ENCODE measurements at places on chromosomes 1 and 21.

GRCh38 chr1:42282024-42282579 is 52.9 kb downstream of the FOXJ3 start:
- peak overlapping the region; percentile 35 for H3K27ac ChIP-seq
- peaks cover 5% of the 10 kb centered on the region for H3K4me1 ChIP-seq
- H3K4me3 ChIP-seq = no peak overlapping the region
- peak; percentile 8 for DNase-seq

- no peak overlapping the region for H3K4me3 ChIP-seq
- peaks cover 70% of the 10 kb centered on the region for H3K4me1 ChIP-seq
- no peaks in the 10 kb centered on the region for H3K36me3 ChIP-seq
- DNase-seq = peak; percentile 85
- H3K27me3 ChIP-seq = no peaks in the 10 kb centered on the region
- H3K27ac ChIP-seq = peak overlapping the region; percentile 80
Measured at GRCh38 chr1:27575840-27576331, 28.1 kb downstream of the AHDC1 start.

DNA sequence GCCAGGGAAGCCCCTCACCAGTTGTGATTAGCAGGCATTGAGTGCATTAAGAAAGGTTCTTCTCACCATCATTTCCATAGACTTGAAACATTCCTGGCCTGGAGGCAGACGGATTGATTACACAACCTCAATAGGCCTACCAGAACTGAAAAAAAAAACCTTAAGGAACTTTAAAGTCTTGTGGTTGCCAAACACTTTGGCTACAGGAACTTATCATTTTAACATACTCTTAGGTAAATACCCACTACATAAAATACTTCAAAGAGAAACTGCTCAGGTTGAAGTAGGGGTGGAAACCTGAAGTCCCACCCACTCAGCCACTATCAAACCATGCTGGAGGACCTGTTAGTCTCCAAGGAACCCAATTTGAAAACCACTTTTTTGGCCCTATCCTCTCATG is 22.4 kb upstream of the HMGB4 start:
- no peak overlapping the region for H3K27ac ChIP-seq
- no peak overlapping the region for H3K4me3 ChIP-seq
- no peaks in the 10 kb centered on the region for H3K4me1 ChIP-seq
- H3K36me3 ChIP-seq = no peaks in the 10 kb centered on the region

DNA sequence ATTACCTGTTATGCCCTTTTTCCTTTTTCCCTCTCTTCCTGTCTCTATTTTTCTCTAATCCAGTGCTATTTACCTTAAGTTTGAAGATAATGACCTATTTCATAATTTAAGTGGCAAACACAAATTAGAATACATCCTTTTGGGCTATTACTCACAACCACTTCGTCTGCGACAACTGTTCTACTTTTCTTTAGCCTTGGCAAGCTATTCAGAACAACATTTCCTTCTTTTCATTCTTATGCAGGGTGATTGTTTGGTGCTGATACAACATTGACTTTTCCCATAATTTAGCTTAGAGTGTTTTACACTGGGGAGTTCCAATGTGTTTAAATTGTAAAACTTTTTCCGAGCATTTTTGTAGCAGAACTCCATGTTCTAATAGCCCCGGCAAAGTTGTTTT is 86.6 kb upstream of the S1PR1 start:
- peaks cover 10% of the 10 kb centered on the region for H3K4me1 ChIP-seq
- H3K4me3 ChIP-seq = no peak overlapping the region
- no peaks in the 10 kb centered on the region for H3K27me3 ChIP-seq
- no peaks in the 10 kb centered on the region for H3K36me3 ChIP-seq
- DNase-seq = no peak

DNA sequence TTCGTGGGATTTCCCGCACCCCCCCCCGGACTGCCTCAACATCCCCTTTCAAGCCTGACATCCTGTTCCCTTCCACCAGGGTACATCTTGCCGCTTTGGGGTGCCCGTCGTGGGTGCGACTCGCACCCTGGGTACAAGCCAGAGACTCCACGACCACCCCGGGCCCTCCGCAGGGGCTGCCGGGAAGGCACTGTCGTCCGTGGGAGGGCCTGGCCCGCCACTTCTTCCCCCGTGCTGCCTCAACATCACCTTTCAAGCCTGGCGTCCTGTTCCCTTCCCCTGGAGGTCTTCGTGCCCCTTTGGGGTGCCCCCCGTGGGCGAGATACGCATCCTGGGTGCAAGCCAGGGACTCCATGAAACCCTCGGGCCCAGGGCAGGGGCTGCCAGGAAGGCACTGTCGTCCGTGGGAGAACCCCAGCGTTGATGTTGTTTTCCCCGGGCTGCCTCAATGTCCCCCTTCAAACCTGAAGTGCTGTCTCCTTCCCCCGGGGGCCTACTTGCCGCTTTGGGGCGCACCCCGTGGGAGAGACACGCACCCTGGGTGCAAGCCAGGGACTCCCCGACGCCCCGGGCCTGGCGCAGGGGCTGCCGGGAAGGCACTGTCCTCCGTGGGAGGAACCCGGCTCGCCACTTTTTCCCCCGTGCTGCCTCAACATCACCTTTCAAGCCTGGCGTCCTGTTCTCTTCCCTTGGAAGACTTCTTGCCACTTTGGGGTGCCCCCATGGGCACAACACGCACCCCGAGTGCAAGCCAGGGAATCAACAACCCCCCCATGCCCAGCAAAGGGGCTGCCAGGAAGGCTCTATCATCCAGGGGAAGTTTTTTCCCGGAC is 138.6 kb downstream of the LIPI start:
- H3K4me3 ChIP-seq = no peak overlapping the region
- H3K4me1 ChIP-seq = no peaks in the 10 kb centered on the region
- no peaks in the 10 kb centered on the region for H3K27me3 ChIP-seq
- no peaks in the 10 kb centered on the region for H3K36me3 ChIP-seq

GRCh38 chr1:16956775-16957174 is 23.6 kb downstream of the MFAP2 start:
- no peak for DNase-seq
- no peak overlapping the region for H3K27ac ChIP-seq
- H3K4me1 ChIP-seq = peaks cover 5% of the 10 kb centered on the region
- H3K36me3 ChIP-seq = no peaks in the 10 kb centered on the region
- no peak overlapping the region for H3K4me3 ChIP-seq

DNA sequence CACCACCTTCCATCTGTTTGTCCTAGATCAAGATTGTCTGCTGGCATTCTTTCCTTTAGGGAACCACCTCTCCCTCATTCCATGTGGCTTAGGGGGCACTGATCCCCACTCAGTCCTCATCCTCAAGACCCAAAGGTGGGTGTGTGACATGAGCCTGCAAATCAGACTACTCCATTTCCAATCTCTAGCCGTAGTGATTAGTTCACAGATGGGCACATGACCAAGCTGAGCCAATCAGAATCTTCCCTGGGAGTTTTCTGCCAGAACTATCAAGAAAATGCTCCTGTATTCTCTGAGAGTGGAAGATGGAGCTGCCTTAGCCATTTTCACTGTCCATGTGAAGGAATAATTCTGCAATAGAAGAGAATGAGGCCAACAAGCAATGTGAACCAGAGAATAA is 19.3 kb upstream of the PTPRF start:
- no peaks in the 10 kb centered on the region for H3K27me3 ChIP-seq
- DNase-seq = no peak
- H3K4me1 ChIP-seq = no peaks in the 10 kb centered on the region
- no peak overlapping the region for H3K4me3 ChIP-seq
- H3K36me3 ChIP-seq = no peaks in the 10 kb centered on the region
- H3K27ac ChIP-seq = no peak overlapping the region

DNA sequence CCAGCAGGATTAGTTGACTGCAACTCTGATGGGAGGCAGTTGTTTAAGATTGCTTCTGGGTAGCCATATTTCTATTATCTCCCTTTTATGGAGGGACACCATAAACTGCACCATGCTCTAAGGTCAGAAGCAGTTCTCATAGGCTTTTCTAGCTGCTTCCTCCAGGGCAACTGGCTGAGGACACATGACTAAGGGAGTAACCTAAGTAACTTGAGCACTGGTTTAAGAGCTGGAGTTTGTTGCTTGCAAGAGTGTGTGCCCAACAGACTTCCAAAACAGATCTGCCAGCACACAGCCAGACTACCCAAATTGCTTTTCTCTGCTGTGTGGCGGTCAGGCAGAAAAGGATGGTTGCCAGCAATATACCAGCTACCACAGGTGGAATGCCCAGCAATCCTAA is 111.2 kb upstream of the LHX8 start:
- no peak for DNase-seq
- H3K36me3 ChIP-seq = no peaks in the 10 kb centered on the region
- no peak overlapping the region for H3K27ac ChIP-seq
- H3K27me3 ChIP-seq = no peaks in the 10 kb centered on the region

- no peaks in the 10 kb centered on the region for H3K4me1 ChIP-seq
Measured at GRCh38 chr1:227234998-227235405, 83.3 kb downstream of the CDC42BPA start.

DNA sequence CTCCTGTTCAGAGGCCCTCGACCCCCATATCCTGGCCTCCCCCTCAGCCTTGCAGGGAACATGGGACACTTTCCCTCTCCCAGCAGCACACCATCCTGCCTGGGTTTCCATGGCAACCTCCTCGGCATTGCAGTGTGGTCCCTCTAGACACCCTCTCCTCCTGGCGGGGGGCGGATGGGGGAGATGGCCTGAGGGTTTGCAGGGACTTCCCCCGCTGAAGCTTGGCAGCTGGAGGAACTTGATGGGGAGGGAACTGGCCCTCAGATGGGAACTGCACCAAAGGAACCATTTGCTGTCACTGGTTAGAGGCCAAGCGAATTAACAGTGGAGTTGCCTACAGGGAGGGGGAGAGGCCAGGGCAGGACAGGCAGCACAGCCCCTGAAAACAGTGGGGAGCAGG is 28.7 kb downstream of the RIMS3 start:
- no peaks in the 10 kb centered on the region for H3K27me3 ChIP-seq
- H3K27ac ChIP-seq = no peak overlapping the region
- no peaks in the 10 kb centered on the region for H3K4me1 ChIP-seq

DNA sequence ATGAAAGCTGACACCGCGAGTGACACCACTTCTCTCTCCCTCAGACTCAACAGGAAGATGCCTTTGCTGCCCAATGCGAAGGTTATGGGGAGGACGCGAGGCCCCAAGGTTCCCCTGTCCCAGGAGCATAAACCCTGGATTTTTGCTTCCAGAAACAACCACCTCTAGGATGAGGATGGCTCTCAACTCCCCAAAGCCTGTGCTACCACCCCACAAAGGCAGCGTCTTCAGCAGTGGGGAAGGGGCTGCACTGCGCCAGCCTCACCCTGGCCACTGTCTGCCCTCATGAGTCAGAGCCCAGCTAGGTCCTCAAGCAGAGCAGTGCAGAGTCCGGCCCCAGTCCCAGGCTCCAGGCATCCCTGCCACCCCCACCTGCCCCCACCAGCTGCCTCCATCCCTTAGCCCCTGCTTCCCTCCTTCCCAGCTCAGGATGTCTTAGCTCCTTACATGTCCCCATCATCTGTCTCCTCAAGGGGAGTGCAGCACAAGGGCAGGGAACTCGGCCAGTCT is 6.9 kb upstream of the SRARP start:
- DNase-seq = no peak
- no peaks in the 10 kb centered on the region for H3K27me3 ChIP-seq
- H3K27ac ChIP-seq = no peak overlapping the region
- no peaks in the 10 kb centered on the region for H3K36me3 ChIP-seq
- H3K4me1 ChIP-seq = no peaks in the 10 kb centered on the region
- H3K4me3 ChIP-seq = no peak overlapping the region

- peak overlapping the region; percentile 23 for H3K27ac ChIP-seq
- H3K4me3 ChIP-seq = no peak overlapping the region
- no peak for DNase-seq
- H3K36me3 ChIP-seq = no peaks in the 10 kb centered on the region
- H3K4me1 ChIP-seq = peaks cover 12% of the 10 kb centered on the region
Measured at GRCh38 chr1:147762233-147763024, 2.0 kb upstream of the GJA5 start.

GRCh38 chr21:25362375-25363267 is 244.7 kb downstream of the MRPL39 start:
- no peaks in the 10 kb centered on the region for H3K4me1 ChIP-seq
- no peak overlapping the region for H3K27ac ChIP-seq
- no peaks in the 10 kb centered on the region for H3K27me3 ChIP-seq
- no peak overlapping the region for H3K4me3 ChIP-seq
- no peaks in the 10 kb centered on the region for H3K36me3 ChIP-seq

DNA sequence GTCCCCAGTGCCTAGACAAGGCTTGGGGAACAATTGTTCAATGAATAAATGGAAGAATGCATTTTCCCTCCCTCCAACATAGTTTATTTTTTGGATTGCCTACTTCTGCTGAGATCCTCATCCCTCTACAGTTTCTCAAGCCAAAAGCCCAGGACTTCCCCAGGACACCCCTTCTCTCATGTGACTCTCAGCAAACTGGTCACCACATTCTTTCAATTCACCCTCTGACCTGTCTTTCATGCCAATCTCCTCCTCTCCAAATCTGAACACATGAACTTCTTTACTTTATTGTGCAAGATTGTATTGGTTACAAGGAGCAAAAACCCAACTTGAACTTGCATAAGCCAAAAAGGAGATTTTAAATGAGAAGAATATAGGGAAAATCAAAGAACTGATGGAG is 103.2 kb upstream of the JUN start:
- peak overlapping the region; percentile 78 for H3K27ac ChIP-seq
- no peak for DNase-seq
- no peak overlapping the region for H3K4me3 ChIP-seq
